Activated gamma-delta T cell treated with Interleukin-2 at 50 U/mL for 16 hours (primary cell): ENCODE measurements at places on chromosomes 3 and 15.

DNA sequence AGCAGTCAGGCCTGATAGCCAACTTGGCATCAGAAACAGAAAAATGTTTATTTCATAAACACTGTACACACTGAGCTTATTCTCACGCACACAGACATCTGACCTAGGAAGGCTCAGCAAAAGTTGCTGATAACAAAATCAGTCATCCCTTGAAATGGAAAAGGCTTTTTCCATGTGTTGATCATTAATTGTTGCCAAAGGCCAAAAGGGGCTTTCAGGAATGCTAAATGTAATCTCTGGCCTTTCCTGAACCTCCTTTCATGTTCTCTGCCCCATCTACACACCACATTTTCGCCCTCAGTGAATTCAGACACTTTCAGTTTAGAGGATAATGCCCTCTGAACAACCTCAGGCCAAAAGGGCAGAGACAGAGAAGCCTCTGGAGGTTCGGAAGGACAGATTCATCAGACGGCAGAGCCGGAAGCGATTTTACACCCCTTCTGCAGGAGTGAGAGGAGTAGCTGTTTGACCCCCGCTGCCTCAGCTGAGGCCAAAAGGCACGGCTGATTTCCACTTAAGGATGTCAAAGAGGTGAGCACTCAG lies 14.5 kb downstream of the RTP4 start:
- DNase-seq: no peak

DNA sequence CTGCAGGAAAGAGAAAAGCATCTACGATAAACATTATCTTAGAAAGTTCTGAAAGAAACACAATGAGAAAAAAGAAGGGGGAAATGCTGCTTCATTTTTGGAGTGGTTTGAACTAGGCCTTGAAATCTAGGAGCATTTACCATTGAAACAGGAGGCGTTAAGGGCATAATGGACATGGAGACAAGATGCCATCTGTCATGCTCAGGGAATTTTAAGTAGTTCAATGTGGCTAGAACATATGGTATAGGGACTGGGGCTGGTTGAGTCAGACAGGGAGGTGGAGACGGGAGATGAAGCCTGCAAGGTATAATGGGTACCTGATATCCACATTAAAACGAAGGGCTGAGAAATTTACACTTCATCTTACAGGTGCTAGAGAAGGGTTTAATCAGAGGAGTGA lies 10.4 kb upstream of the PLAAT1 start:
- no peak for DNase-seq

- no peak for DNase-seq
Observed at GRCh38 chr3:17032407-17033034, 147.8 kb downstream of the PLCL2 start.

GRCh38 chr15:42727750-42728381 lies 9.1 kb downstream of the CDAN1 start:
- no peak for DNase-seq

DNA sequence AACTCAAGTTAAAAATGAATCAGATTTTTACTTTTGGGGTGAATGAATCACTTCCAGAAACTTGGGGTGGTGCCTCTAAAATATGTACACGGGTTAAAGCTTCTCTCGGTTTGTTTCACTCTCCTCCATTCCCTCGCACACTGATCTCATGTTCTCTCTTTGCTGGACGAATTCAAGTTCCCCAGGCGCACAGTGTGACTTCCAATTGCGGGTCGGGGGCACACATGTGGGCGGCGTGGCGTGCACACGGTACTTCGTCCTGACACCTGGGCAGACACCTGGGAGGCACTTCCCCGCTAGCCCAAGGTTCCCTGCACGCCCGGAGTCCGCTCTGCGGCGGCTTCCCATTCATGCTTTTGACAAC lies 692 bp downstream of the SCAANT1 start:
- DNase-seq: no peak

- DNase-seq: no peak
Observed at GRCh38 chr3:184737641-184738505, 26.0 kb upstream of the MAGEF1 start.

- DNase-seq: no peak
Observed at GRCh38 chr3:32641356-32641755, 43.6 kb upstream of the CNOT10 start.
